ENCODE measurements at places on chromosomes 2 and 18.

DNA sequence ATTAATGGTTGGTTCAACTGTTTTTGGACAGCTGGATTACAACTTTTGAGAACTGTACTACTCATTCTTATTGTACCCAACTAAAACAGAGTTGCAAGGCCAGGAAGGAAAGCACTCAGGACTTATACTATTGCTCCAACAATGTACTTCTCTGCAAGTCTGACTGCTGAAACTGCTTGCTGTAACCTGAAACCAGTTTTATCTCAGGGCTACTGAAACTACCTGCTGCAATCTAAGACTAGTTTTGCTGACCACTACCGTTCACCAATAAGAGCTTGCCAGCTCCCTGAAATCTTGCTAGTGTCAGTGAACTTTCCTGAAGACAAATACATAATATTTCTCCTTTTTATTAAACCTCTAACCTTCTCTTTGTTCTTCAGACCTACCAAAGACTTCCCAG lies 157.3 kb downstream of the CDCA7 start:
- no peak for DNase-seq

DNA sequence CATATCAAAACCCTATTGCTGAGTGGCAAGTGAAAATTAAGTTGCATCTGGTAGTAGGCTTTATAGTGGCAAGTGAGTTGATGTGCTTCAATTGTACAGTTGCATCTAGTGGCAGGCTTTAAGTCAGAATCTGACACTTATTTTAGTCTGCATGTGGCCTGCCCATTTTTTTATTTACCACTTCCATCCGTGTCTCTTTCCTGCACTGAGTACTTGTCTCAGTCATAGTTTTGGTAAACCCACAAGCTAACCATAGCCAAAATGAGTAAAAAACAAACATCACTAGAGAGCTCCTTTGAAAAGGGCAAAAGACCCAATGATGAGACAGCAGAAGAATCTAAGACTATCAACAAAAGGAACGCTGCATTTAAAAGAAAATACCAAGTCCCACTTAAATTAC lies 96.0 kb upstream of the CRACDL start:
- no peak for DNase-seq

- DNase-seq: no peak
These were observed 35.4 kb downstream of the PREPL start for GRCh38 chr2:44325897-44326296.

- DNase-seq: no peak
These were observed 221.2 kb downstream of the TGIF1 start for GRCh38 chr18:3671176-3671575.

DNA sequence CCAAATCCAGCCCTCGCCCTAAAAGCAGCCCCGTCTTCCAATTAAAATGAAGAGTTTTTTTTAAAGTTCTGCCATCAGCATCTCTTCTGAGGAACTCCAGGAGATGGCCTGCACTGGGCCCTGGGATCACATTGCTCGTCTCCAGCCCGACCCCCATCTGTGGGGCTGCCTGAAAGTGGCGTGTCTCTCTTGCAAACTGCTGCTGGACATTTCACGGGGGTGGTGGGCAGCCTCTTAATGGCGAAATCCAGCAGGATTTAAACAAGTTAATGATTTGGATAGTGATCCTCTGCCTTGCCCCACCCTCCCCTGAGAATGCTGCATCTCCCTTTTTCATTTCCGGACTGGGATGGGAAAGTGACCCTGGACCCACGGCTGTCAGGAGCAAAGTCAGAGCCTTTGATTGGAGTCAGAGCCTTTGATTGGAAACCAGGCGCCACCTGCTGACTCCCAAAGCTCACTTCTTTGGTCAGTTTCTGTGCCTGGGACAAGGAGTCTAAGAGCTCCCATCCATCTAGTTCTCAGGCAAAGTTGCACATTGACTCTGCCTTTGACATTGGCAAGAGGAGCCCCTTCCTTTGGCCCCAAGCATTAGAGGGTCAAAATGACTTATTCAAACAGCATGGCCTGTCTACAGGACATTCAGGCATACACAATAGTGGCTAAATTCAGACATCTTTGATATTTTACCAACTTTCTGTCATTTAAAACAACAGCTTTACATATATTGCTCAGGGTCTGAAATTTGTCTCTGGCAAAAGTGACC lies 155.2 kb downstream of the SH3BP4 start:
- no peak for DNase-seq

GRCh38 chr2:54279385-54279784 lies 23.4 kb upstream of the TSPYL6 start:
- no peak for DNase-seq

DNA sequence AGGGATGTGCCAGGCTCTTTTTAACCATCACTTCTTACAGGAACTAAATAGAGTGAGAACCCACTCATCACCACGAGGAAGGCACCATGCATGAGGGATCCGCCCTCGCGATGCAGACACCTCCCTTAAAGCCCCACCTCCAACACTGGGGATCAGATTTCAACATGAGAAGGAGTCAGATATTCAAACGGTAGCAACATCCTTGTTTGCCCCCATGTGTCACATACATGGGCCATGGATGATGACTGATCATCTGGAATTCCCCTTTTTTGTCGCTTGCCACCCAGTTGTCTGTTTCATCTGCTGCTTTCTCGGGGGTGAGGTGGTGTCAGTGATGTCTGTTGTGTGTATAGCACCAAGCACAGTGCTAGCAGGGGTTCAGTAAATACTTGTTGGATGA lies 57.9 kb downstream of the NCK2 start:
- DNase-seq: peak; percentile 63

- no peak for DNase-seq
These were observed 638.2 kb downstream of the FBXO15 start for GRCh38 chr18:73509460-73509859.

DNA sequence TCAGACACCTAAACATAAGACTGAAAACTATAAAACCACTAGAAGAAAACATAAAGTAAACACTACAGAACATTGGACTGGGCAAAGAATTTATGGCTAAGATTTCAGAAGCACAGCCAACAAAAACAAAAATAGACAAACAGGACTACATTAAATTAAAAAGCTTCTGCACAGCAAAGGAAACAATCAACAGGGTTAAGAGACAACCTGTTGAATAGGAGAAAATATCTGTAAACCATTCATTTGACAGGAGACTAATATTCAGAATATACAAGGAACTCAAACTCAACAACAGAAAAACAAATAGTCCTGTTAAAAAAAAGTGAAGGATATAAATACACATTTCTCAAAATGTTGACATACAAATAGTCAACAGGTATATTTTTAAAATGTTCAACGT lies 106.7 kb upstream of the FANCL start:
- no peak for DNase-seq

GRCh38 chr2:62641410-62641843 lies 64.1 kb upstream of the EHBP1 start:
- no peak for DNase-seq
